ENCODE measurements at places on chromosomes 2 and 18. TPM values are rescaled to one million over a fixed set of nuclear protein-coding genes. Genes with fewer than 3 reads are reported as not detected.

Gene IL36A
- total RNA-seq, result not detected

Gene ELP2
- 123 TPM for total RNA-seq

Gene TCF23
- total RNA-seq, result not detected

Gene KCNG2
- total RNA-seq, result 0.73 TPM

Gene SPHKAP
- total RNA-seq, result under 0.01 TPM

Gene LYPD1
- total RNA-seq, result 0.73 TPM

Gene OBSL1
- 69.1 TPM for total RNA-seq

Gene TMEM200C
- total RNA-seq, result under 0.01 TPM

Gene CHRNG
- not detected for total RNA-seq

Gene LYG2
- total RNA-seq, result not detected

Gene CRYBA2
- total RNA-seq, result not detected

Gene UPP2
- total RNA-seq, result not detected

Gene TSHZ1
- 4.8 TPM for total RNA-seq
